ENCODE measurements at places on chromosomes 4 and X.

DNA sequence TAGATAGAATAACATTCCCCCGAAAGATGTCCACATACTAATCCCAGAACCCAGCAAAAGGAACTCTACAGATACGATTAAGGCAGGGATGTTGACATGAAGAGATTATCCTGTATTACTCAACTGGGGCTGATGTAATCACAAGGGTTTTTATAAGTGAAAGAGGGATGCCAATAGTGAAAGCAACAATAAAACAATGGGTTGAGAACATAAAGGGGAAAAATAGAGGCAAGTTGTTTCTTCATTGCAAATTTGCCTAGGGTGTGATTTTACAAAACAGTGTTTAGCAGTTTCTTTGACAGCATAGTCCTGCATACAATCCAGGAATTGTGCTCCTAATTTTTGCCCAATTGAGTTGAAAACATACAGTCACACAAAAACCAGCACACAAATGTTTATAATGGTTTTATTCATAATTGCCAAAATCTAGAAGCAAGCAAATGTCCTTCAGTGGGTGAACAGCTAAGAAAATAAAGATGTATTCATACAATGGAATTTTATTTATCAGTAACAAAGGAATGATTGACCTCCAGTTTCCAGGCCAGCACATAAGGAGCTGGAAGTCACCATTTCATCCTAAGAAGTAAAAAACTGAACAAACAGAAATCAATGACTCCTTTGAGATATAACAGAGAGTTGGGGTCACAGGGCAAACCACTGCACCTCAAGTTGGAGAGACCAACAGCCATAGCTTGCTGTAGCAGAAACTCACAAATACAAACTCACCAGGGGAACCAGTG lies 107.2 kb downstream of the CENPC start:
- no peak for DNase-seq

DNA sequence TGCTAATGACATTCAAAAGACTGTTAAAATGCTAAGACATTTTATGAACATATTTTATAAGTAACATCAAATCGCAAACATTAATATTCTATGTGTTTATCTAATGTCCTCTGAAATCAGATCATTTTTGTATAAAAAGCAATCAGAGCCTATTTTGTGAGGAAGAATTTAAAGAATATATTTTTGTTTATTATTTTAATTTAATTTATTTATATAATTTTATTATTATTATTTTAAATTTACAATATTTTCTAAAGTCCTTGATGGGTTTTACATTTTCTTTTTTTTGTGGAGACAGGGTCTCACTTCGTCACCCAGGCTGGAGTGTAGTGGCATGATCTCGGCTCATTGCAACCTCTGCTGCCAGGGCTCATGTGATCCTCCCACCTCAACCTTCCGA lies 262.8 kb downstream of the EPHA5 start:
- no peak for DNase-seq

DNA sequence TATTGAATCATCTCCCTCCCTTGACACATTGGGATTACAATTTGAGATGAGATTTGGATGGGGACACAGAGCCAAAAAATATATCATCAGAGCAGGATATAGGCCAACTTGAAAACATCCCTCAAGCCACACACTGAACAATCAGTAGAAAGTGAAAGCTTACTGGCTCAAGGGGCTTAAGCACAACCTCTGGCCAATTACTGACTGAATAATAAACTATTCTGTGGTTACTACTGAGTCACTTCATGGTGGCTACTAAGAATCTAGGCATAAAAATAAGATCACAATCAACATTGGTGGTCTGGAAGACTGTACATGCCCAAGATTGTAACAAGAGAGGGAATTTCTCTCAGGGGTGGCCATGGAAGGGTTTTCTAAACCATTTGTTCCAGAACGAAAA lies 27.4 kb upstream of the GPR174 start:
- DNase-seq: no peak

GRCh38 chr4:159191989-159192388 lies 89.1 kb downstream of the RAPGEF2 start:
- DNase-seq: no peak

- no peak for DNase-seq
Observed at GRCh38 chr4:150119492-150119891, 41.2 kb downstream of the DCLK2 start.

DNA sequence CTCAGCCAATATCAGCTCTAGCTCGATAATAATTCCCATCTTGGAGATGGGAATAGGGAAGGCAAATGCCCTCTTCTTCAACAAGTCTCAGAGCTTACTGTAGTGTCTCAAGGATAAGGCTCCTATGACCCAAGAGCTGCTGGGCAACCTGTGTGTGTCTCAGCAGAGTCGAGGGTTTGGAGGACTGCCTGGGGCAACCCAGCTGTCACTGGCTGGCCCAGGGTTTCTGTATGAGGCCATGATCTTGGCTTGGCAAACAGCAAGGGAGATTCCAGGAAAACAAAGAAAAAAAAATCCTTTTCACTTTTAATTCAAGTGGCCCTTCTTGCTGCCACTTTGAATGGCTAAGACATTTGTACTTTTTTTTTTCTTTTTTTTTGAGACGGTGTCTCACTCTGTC lies 34.4 kb downstream of the TMSB4X start:
- DNase-seq: no peak

GRCh38 chrX:85992811-85993229 lies 54.5 kb downstream of the CHM start:
- DNase-seq: no peak

GRCh38 chr4:147840838-147841738 lies 109.2 kb downstream of the ARHGAP10 start:
- no peak for DNase-seq

- no peak for DNase-seq
Observed at GRCh38 chrX:47285836-47286320, 53.1 kb downstream of the USP11 start.

DNA sequence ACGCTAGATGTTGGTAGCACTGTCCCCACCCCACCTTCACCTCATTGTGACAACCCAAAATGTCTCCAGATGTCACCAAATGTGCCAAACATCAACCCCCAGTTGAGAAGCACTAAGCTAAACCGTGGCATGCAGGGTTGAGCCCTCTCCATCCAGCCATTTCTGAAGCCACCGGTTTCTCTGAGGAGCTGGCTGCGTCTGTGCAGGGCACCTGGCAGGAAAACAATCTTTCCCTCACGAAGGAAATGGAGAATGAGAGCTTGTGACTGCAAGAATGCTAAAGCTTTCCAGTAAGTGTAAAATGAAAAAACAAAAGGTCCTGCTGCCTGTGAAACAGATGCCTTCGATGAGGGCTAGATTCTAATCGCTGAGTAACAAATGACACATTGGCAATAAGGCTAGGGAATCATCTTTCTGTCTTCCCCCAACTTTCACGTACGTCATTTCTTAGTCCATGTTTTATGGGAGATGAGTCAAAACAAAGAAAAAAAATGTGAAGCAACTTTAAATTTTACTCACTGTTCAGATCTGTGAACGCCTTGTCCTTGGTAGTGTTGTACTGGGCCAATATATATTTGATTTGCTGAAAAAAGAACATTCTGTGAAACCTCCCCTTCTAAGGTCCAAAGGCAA lies 59.9 kb downstream of the PROM1 start:
- no peak for DNase-seq
